ENCODE measurements at places on chromosomes 6 and 20.

- no peak for DNase-seq
Measured at GRCh38 chr6:1916334-1917070, 306.8 kb downstream of the FOXC1 start.

DNA sequence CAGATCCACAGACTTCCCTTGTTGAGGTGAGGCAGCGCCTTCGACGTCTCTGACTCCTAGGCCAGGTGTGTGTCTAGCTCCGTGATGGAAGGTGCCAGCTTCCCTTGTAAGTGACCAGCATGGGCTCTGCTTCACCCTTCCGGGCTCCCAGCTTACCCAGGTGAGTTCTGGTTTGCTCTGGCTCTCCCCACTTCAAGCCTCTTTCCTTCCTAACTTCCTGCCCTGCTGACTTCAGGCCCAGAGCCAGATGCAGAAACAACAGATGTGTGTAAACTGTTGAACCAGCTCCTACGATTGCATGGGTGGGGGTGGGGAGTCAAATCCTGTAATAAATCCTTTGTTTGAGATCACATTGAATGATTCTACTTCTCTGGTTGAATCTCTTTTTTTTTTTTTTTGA, 51.6 kb upstream of the BMP6 start:
- no peak for DNase-seq

DNA sequence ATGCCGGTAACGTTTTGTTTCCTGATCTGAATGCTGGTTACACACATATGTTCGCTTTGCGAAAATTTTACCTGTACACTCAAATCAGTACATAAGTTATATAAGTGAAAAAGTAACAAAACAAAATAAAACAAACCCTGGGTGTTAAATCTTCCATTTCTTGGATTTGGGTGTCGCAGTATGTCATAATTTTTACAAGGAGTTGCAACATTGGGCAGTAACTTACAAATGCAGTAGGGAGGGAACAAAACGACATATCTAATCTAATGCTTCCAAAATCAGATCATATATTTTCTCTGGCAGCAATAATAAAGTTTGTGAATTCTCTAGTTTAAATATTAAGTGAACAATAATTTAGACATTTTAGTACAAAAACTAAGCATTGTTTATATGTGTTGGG, 25.2 kb downstream of the SNX14 start:
- DNase-seq: no peak

DNA sequence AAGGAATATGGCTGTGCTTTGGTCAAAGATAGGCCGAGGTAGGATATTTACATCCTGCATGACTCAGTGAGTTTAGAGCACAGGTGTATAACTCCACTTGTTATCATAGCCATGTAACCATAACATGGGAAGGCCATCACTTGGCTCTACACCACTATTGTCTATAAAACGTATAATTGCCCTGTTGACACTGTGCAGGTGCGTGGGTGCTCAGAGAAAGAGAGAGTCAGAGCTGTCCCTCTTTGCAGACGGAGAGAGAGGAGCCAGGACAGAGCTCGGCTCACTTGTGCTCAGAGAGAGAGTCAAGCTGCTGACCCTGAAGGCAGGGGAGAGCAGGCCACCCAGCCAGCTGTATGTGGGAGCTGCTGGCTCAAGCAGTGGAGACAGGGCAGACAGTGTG, 46.0 kb downstream of the OR2B6 start:
- DNase-seq: no peak

DNA sequence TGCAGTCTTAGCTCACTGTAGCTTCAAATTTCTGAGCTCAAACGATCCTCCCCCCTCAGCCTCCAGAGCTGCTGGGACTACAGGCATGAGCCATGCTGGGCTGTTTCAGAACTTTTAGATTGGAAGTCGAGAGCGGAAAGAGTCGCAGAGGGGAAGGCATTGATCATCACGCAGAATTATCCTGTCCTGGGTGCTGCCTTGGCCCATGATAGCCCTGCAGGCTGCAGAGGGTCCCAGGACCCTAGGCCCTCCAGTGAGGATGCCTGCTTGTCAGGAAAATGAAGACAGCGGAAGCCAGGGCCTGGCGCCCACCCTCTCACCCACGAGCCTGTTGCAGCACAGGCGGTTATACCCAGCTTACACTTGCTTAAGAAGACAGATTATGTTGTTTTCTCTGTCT, 9.1 kb downstream of the TMEM181 start:
- no peak for DNase-seq

GRCh38 chr6:40148882-40149573, 214.8 kb upstream of the MOCS1 start:
- no peak for DNase-seq

GRCh38 chr6:75830959-75831885, 82.2 kb downstream of the MYO6 start:
- no peak for DNase-seq

- DNase-seq: no peak
Measured at GRCh38 chr20:24116611-24117010, 128.0 kb upstream of the GGTLC1 start.

GRCh38 chr6:74346936-74347535, 651.0 kb downstream of the CD109 start:
- DNase-seq: no peak

GRCh38 chr6:63644668-63645326, 9.2 kb downstream of the PHF3 start:
- DNase-seq: no peak

DNA sequence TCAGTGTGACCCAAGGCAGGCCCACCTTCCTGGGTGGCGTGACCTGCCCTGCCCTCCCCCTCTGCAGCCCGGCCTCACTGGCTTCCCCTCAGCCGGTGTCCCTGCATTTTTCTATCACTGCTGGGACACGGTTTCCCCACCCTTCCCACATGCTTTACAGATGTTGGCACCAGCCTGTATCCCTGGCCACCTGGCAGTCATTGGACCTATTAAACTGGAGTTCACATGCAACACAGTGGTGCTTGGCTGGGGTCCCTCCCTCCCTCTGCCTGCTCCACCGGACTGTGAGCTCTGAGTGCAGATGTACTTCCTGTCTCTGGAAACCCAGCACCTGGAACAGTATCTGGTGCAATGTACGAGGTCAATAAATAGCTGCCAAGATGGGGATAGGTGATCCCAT, 25.5 kb upstream of the STX16 start:
- no peak for DNase-seq

Data from HTR-8/SVneo (cell line).